ENCODE measurements at places on chromosomes 12 and 14.

DNA sequence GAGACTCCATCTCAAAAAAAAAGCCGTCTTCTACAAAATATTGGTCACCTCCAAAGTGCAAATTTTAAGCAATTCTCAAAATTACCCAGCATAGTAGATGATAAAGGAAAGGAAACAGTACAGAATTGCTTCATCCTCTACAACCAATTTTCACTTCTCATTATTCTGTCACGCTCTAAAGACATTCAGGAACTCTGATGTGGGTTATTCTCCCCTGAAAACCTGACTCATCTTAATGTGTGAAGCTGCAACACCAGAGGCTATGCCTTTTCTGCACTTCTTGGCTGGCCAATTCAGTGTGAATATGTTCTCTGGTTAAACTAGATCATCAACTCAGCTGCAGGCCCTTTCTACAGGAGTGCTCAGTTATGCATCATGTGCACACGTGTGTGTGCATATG lies 11.0 kb downstream of the PTGER2 start:
- DNase-seq: no peak

DNA sequence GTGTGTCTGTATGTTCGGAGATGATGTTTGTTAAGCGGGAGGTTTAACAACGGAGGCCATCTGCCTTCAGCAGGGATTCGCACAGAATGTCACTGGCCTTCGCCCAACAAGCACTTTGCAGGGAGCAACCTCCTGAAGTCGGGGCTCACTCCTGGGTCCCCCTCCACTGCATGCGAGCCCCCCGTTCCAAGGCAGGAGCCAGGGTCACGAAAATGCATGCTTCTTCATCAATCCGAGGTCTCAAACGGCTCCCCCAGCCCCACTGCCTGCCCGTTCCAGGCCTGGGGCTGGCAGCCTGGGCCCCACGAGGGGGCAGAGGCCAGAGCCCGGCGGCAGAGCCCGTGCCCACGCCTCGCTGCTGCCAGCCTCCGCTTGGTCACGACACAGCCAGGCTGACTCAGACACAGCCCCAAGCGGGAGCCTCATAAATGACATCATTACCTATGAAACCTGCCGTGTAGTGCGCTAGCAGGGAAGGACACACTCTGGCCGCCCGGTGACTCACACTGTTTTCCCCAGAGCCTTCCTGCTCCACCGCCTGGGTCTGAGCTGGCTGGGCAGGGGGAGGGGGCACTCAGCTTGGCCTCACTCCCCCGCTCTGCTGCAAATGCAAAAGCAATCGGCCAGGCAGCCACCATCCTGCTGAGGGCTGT lies 169.5 kb upstream of the RTL1 start:
- no peak for DNase-seq

GRCh38 chr14:90140956-90141316 lies 79.1 kb downstream of the KCNK13 start:
- no peak for DNase-seq

GRCh38 chr14:99677231-99678140 lies 6.6 kb upstream of the CYP46A1 start:
- no peak for DNase-seq

DNA sequence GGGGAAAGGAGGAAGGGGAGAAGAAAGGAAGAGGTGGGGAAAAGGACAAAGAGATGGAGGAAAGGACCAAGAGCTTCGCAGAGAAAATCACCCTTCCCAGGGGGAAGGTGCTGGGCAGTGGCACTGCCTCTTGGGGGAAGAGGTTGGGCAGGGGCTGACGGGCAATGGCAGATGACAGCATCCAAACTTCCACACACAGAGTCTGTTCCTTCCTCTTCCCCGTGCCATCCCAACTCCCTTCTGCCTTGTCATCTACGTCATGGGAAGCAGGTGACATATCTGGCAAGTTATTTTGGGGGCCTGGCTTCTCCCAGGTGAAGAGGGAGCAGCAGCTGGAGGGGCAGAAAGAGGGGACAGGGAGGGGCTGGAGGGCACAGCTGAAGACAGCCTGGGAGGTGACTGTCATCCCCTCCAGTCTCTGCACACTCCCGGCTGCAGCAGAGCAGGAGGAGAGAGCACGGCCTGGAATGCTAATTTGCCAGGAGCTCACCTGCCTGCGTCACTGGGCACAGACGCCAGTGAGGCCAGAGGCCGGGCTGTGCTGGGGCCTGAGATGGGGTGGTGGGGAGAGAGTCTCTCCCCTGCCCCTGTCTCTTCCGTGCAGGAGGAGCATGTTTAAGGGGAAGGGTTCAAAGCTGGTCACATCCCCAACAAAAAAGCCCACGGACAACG lies 43.9 kb upstream of the IQSEC3 start:
- no peak for DNase-seq

DNA sequence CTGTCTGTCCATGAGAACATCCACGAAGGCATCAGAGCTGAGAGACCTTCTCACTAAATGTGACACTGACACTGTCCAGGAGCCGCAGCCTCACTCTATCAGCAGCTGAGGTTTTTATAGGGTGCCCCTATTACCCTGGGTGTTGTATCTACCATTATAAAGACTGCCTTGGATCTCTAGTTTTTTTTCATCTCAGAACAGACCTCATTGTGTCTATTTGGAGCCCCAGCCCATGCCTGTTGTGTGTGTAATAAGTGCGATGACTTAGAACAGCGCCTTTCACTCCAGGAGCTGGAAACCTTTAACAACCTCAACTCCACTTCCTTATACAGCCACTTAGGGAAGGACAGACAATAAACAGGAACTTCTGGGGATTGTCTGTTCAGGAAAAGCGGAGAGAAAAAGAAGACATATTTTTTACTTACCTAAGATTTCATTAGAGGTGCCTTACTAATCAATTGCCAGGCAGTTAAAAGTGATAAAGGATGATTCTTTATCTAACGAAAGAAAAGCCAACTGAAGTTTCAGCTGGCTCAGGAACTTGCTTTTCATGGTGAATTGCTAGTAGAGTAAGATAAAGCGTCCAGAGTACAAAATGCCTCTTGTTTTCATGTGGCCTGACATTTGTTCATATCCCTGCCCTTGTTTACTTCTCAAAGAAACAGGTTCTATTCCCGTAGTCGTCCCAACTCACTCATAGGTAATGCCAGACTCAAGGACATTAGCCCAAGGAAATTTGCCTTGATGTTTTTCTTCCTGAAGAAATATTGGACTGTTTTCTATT lies 420.6 kb downstream of the RAD51B start:
- DNase-seq: no peak

Measured in right cardiac atrium (tissue), 5 donors.